Temporal lobe (tissue), 4 donors: ENCODE measurements at places on chromosomes 3 and 15. TPM values are rescaled to one million over a fixed set of nuclear protein-coding genes. Genes with fewer than 3 reads are reported as not detected.

KIF15 gene
- total RNA-seq: 6.4 TPM

ROBO2 gene
- total RNA-seq: 253 TPM

CDHR4 gene
- total RNA-seq: under 0.01 TPM

UNC13C gene
- total RNA-seq: 10.8 TPM

USP19 gene
- total RNA-seq: 42.8 TPM

KCNMB2 gene
- 9.8 TPM for total RNA-seq

TTLL13 gene
- total RNA-seq: under 0.01 TPM

ACP3 gene
- total RNA-seq: 0.98 TPM

CHL1 gene
- 896 TPM for total RNA-seq

TF gene
- 2.7 TPM for total RNA-seq

GOLGA6L7 gene
- total RNA-seq: not detected

SAXO2 gene
- total RNA-seq: 4.7 TPM

CD86 gene
- total RNA-seq: 1.2 TPM

AHSG gene
- not detected for total RNA-seq

EBLN2 gene
- total RNA-seq: 3.9 TPM

XXYLT1 gene
- total RNA-seq: 19.7 TPM

TBCCD1 gene
- 20.2 TPM for total RNA-seq

EFCC1 gene
- 0.25 TPM for total RNA-seq

STARD5 gene
- total RNA-seq: 7.9 TPM

ACVR2B gene
- total RNA-seq: 32.9 TPM

TMEM212 gene
- total RNA-seq: not detected
